ENCODE measurements at places on chromosomes 12 and 14. TPM values are rescaled to one million over a fixed set of nuclear protein-coding genes. Genes with fewer than 3 reads are reported as not detected.

Gene SMIM41
- not detected for total RNA-seq

Gene TNFAIP2
- total RNA-seq, result 29.8 TPM

GRCh38 chr12:52225752-52226151 lies 7.3 kb upstream of the KRT7 start:
- no peak for DNase-seq
- H3K27ac ChIP-seq, result no peak overlapping the region
- H3K4me1 ChIP-seq, result no peaks in the 10 kb centered on the region
- no peaks in the 10 kb centered on the region for H3K27me3 ChIP-seq

DNA sequence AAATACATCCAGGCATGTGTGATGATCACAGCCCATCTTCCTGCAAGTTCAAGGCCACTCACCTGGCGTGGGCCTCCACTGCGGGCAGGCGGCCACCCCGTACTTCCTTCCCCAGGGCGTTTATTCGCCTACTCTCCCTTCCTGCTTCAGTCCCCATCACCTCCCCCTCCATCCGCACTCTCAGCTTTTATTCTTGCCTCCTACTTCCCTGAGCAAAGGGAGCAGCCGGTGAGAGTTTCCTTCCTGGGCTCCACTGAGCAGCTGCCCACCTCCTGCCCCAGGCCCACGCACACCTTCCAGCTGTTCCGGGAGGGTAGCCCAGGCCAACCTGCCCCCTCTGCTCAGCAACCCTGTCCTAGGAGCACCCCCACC lies 4.1 kb downstream of the CYP46A1 start:
- H3K4me1 ChIP-seq, result no peaks in the 10 kb centered on the region
- no peak for DNase-seq
- H3K4me3 ChIP-seq, result no peak overlapping the region
- H3K36me3 ChIP-seq, result no peaks in the 10 kb centered on the region

DNA sequence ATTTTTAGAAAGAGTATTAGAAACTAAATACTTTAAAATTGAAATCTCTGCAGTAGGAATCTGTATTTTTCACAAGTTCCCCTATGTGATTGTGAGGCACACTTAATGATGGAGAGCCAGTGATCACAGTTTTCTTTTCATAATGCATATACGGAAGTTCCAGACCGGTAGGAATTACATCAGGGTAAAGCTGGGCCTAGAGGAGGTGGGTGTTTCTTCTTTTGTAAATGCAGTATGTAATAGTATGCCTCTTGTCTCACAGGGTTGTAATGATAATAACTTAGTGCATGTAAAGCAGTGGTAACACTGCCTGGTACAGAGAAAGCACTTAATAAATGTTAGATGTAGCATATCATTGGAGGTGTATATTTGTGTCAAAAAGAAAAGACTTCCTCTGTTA lies 57.2 kb upstream of the LRTM2 start:
- H3K27ac ChIP-seq, result no peak overlapping the region
- DNase-seq, result no peak
- H3K27me3 ChIP-seq, result no peaks in the 10 kb centered on the region
- H3K36me3 ChIP-seq, result no peaks in the 10 kb centered on the region
- H3K4me1 ChIP-seq, result no peaks in the 10 kb centered on the region

Gene INHBC
- total RNA-seq, result 69.3 TPM

GRCh38 chr12:124804011-124804621 lies 59.5 kb downstream of the SCARB1 start:
- no peaks in the 10 kb centered on the region for H3K36me3 ChIP-seq
- no peak overlapping the region for H3K4me3 ChIP-seq
- no peaks in the 10 kb centered on the region for H3K27me3 ChIP-seq
- peaks cover 13% of the 10 kb centered on the region for H3K4me1 ChIP-seq
- peak; percentile 87 for DNase-seq

DNA sequence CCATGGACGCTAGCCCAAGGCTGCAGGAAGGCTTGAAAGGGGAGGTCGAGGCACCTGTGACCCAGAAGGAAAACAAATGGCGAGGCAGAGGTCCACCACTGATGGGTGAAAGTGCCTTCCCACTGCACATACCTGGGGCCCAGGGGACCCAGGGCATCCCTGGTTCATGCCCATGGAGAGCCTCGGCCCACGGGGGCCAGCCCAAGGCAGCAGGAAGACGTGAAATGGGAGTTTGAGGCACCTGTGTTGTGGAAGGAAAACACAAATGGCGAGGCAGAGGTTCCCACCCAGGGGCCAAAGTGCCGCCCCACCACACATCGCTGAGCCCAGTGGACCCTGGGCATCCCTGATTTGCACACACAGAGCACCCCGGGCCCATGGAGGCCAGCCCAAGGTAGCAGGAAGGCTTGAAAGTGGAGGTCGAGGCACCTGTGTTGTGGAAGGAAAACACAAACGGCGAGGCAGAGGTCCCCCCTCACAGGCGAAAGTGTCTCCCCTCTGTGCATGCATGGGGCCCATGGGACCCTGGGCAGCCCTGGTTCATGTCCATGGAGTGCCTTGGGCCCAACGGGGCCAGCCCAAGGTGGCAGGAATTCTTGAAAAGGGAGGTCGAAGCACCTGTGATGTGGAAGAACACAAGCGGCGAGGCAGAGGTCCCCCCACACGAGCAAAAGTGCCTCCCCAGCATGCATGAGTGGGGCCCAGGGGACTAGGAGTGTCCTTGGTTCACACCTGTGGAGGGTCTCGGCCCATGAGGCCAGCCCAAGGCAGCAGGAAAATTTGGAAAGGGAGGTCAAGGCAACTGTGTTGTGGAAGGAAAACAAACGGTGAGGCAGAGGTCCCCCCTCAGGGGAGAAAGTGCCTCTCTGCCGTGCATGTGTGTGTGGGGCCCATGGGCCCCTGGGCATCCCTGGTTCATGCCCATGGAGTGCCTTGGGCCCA lies 383.3 kb downstream of the ALG10 start:
- no peak overlapping the region for H3K27ac ChIP-seq
- no peaks in the 10 kb centered on the region for H3K4me1 ChIP-seq
- H3K4me3 ChIP-seq, result no peak overlapping the region

Gene BMP4
- total RNA-seq, result 2.1 TPM

- no peak for DNase-seq
- H3K4me3 ChIP-seq, result no peak overlapping the region
- H3K36me3 ChIP-seq, result no peaks in the 10 kb centered on the region
- H3K27me3 ChIP-seq, result no peaks in the 10 kb centered on the region
- no peak overlapping the region for H3K27ac ChIP-seq
Measured at GRCh38 chr14:70833884-70834283, 24.6 kb upstream of the MAP3K9 start.

DNA sequence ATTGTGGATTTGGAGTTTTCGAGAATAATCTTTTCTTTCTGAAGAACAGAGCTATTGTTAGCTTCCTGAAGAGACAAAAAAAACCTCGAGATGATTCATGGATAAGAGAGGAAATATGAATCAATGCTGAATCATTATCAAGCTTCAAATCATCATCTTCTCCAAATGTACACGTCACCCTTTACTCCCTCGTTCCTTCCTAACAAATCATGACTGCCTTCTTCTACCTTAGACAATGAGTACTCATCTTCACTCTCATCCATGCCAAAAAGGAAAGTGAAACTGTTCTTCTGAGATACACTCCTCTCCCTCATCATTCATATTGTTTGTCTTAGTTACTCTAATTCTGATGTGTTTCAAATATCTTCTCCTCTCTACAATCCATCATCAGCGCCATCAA lies 1115.8 kb upstream of the ATXN7L3B start:
- no peak for DNase-seq
- H3K4me1 ChIP-seq, result no peaks in the 10 kb centered on the region
- H3K27ac ChIP-seq, result no peak overlapping the region
- H3K27me3 ChIP-seq, result no peaks in the 10 kb centered on the region
- no peak overlapping the region for H3K4me3 ChIP-seq
- no peaks in the 10 kb centered on the region for H3K36me3 ChIP-seq

DNA sequence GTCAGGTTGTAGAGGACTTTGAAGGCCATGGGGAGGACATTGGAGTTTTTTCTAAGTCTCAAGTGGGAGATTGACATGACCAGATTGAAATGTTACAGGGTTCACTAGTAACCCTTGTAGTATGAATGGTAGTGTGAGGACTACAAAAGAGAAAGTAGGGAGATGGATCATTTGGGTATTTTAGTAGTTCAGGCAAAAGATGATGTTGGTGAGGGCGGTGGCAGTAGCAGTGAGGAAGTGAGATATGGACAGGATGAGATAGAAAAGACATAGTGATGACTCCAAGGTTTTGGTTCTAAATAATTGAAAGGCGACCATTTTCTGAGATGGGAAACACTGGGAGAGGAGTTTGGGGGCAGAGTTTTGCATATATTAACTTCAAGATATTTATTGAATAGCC lies 94.2 kb upstream of the CNTN1 start:
- no peak for DNase-seq
- H3K4me1 ChIP-seq, result no peaks in the 10 kb centered on the region
- H3K27me3 ChIP-seq, result no peaks in the 10 kb centered on the region
- no peaks in the 10 kb centered on the region for H3K36me3 ChIP-seq

Gene ZFHX2
- total RNA-seq, result 0.71 TPM

GRCh38 chr12:112342587-112342986 lies 39.6 kb downstream of the HECTD4 start:
- no peaks in the 10 kb centered on the region for H3K36me3 ChIP-seq
- no peak overlapping the region for H3K4me3 ChIP-seq
- no peaks in the 10 kb centered on the region for H3K4me1 ChIP-seq
- H3K27ac ChIP-seq, result no peak overlapping the region
- no peaks in the 10 kb centered on the region for H3K27me3 ChIP-seq
- DNase-seq, result no peak

DNA sequence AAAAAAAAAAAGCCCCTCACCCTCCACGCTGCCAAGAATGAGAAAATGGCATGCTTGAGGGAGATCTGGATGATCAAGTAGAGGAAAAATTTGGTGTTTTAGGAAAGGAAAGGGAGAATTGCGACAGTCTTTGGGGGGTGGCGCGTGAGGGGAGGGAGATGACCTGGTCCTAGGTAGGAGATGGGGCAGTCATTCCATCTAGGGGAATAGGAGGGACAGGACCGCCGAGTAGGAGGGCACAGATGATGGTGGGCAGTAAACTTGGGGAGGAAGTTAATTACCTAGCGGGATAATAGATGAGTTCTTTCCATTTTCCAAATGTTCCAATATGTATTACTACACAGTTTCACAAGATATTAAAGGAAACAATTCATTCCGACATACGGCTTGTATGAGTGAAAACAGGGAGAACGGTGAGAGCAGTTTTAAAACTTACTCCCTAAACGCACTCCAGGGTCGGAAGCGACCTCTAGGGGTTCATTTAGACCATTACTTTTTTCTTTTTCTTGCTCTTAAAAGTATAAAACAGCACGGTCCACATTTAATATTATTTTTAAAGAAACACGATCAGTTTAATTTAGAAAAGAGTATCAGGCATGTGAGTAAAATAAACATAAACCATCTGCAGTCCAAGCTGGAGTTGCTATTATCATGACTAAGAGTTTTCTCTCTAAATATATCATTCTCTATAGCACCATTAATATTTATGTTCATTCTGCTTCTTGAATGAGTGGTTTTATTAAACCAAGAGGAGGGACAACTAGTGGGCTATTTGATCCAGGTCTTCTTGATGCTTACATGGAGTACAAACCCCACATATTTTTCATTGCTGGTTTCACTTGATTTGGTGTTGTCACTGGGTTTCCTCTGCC lies 3.0 kb upstream of the FNTB start:
- H3K27ac ChIP-seq, result no peak overlapping the region
- no peak overlapping the region for H3K4me3 ChIP-seq
- no peak for DNase-seq
- no peaks in the 10 kb centered on the region for H3K4me1 ChIP-seq
- no peaks in the 10 kb centered on the region for H3K27me3 ChIP-seq
- no peaks in the 10 kb centered on the region for H3K36me3 ChIP-seq

All from right lobe of liver (tissue), 6 donors.